ENCODE measurements at places on chromosomes 7 and 10.

DNA sequence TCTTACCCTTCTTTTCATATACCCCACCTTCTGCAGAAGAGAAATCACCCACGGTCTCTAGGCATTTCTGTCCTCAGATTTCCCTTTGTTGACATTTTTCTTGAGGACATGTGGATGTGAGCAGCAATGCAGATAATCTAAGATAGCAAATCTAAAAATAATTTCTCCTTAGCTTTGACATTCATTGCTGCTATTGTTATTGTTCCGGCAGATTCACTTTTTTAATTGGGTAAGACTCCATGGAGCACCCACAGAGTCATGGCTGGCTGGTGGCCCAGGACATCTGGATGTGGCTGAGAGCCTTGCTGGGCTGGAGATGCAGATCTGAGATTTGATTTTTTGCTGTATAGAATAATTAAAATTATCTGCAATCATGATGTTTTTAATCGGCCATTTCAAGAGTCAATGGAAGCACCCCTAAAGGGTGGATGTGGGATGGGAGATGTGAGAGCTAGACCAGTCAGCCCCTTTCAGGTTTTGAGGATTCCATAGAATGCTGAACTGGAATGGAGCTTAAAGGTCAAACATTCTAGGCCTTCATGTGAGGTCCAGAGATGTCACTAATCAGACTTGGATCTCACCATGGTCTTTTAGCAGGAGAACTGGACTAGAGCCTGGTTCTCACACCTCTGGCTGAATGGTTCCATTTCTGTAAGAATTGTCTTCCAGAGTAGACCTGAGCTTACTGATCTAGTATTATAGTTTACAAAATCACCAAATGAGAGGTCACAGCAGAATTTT, 37.5 kb downstream of the TAS2R41 start:
- DNase-seq = peak; percentile 37

DNA sequence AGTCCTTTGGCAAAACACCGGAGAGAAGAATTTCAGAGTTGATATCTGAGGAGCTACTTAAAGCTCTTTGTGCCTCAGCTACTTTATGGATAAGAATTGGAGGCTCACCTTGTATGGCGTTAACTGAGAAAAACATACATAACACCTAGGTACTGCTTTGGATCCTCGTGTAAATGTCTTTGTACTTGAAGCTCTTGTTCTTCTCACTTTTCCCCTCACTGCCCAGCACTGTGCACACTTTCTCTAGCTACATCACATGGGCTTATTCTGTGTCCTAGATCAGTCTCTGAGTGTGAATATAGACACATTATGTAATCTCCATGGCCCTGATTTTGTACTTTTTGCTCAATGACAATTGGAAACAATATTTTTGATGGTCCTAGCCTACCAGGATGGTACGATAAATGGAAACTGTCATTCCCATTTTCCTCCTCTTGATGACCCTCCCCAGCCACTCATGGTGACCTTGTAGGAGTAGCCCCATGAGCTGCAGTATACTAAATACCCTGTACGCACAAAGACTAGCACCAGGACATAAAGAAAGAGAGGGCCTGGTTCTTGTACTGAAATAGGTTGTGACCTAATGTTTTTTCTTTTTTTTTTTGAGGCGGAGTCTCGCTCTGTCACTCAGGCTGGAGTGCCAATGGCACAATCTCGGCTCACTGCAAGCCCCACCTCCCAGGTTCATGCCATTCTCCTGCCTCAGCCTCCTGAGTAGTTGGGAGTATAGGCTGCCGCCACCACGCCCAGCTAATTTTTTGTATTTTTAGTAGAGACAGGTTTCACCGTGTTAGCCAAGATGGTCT, 22.1 kb downstream of the STAMBPL1 start:
- DNase-seq = no peak

DNA sequence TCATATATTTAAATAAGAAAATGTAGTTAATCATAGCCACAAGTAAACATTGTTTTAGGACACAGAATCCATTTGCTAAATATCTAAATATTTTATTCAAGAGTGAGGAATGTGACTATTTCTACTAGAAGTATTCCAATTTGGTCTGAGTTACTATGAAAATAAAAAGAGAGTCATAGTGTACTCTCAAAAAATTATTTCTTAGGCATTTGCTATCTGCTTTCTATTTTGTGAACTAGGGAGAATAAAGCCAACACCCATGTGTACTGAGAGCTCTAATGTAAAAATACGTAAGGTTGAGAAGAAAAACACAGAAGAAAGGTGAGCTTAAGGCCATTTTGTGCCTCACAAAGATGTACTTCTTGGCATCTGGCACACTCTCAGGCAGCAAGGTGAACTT, 38.3 kb downstream of the PRTFDC1 start:
- no peak for DNase-seq

DNA sequence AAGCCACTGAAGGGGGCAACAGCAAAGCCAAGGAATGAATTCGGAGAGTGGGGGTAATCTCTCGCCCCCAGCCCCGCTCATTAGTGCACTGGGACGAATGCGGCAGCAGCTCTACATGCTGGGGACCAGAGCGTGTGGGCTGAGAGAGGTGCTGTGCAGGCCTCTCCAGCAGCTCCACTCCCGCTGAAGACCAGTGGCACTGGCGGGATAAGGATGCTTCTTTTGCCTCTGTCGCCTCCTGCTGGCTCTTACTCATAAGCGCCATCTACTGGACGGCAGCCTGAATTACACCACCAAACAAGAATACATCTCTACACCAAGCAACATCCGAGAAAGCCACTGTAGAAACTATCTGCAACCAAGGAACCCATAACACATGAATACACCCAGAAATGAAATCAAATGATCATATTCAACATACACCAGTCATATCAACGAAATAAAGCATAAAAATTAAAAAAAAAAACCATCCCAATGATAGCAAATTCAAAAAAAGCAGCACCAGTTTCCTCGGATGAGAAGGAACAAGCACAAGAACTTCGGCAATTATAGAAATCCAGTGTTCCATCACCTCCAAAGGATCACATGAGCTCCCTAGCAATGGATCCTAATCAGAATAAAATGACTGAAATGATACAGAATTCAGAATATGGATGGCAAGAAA, 79.0 kb upstream of the TMEM168 start:
- DNase-seq = no peak

DNA sequence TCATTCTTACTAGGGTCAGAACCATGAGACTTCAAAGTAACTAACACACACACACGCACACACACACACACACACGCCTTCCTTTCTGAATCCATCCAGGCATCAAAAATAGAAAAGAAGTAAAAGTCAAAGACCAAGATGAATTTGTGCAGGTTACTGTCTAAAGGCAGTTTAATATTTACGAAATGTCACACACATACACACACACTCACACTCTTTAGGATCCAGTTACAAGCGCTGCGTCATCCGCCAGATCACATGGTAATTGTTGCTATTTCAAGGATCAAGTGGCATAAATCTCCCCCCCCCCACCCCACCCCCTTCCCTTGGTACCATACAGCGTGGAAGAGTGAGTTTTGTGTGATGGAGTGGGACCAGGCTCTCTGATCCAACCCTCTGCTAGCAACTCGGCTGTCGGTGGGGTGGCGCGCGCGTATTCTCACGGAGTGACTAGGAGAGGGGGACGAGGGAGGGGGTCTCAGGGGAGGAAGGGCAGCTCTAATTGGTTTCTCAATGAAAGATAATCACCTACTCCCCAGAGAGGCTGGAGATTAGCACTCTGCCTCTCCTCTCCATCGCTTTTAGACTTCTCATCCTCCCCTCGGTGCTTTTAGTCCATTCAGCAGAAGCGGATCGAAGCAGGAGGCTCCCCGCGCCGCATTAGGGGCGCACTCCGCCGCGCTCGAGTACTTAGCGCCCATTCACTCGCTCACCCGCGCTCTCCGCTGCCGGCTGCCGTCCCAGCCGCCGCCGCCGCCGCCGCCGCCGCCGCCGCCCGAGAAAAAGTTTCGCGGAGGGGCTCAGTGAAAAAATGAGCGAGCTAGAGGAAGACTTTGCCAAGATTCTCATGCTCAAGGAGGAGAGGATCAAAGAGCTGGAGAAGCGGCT, 83.5 kb upstream of the PRKG1 start:
- peak; percentile 67 for DNase-seq

- DNase-seq = no peak
These were observed 2.2 kb downstream of the GPRIN2 start for GRCh38 chr10:46554166-46554781.

- no peak for DNase-seq
These were observed 151.1 kb upstream of the MKI67 start for GRCh38 chr10:128277267-128277840.

GRCh38 chr7:1022801-1023465, 21.4 kb upstream of the GPR146 start:
- DNase-seq = no peak

GRCh38 chr10:14084875-14085274, 245.8 kb downstream of the FRMD4A start:
- DNase-seq = no peak

DNA sequence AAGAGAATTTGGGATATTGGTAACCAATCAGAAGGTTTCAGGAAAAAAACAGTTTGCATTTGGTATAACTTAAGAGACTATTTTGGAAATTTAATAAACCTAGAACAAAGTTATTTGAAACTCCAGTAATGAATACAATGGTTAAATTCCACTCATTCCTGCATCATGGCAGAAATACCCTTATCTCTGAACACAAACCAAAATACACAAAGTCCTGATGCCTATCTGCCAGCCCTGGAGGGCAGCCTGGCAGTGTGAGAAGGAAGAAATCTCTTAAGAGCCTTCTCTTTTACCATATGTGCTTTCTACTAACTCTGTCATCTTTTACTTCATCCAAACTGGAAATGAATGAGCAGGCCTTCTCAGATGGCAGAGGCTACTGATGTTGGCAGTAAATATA, 147.1 kb upstream of the LYZL1 start:
- no peak for DNase-seq

Data from right hindlimb (tissue), 1 donor.